ENCODE measurements at places on chromosomes 11 and 22.
A peak's percentile ranks its signal among the peaks of the same experiment; 100 is the strongest.

GRCh38 chr22:31945443-31945855 lies 1.1 kb downstream of the YWHAH start:
- no peak for DNase-seq

DNA sequence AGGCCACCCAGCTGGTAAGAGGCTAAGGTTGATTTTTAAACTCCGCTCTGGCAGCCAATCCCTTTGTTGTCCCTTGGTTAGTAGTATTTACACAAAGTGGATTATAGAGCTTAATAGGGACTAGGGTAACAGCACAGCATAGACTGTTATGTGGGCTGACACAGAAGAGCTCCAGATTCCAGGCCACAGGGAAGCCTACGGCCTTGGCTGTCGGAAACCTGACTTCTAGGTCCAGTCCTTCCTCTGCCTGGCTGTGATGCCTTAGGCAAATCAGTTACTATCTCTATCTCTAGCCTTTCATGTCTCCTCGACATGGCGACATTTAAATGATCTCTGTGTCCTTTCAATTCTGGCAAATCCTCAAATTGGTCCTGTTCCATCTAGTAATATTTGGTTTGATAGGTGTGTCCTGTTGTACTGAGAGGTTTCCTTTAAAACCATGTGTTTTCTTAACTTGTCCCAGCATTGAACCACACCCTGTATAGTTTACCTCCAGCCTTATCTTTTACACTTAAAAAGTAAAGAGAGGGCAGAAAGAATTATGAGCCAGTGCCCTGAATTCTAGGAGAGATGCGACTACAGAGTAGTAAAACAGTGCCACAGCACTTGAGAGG lies 4.2 kb downstream of the MMP1 start:
- no peak for DNase-seq

DNA sequence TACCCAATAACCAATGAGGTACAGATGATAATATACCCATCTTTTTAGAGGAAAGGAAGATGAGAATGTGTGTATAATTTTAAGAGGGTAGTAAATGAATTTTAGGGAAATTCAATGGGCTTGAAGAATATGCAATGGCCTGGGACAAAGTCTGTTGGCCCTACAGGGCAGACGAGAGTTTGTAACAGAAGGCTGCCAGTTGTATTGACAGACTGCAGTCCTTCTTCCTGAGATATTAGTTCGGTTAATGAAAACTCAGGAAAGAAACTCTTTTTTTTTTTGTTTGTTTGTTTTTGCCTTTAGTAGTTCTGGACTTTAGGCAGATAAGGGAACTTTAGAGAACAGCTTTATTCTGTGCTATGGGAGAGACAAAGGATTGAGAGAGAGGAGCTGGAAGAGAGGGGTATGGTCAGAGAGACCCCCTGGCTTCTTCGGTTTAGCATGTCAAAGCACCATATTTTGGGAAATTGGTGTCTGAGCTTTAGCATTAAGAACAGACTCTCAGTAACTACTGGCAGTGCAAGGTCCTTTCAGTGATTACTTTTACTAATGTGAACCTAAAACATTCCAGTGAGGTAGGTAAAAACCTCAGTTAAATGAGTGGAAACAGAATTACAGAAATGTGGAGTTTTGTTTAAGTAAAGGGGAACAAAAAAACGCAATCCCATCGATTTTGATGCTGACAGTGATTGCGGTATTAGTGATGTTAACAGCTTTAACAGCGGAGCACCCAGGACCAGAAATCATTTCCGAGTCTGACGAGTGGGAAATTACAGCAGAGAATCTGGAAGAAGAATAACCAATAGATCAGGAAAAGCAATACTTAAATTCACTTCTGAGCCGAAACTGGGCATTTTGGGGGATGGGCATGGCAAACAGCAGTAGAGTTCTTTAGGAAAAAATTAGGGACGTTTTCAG lies 644 bp upstream of the NAALAD2 start:
- no peak for DNase-seq

- DNase-seq = no peak
Measured at GRCh38 chr22:31968022-31968421, 23.7 kb downstream of the YWHAH start.

DNA sequence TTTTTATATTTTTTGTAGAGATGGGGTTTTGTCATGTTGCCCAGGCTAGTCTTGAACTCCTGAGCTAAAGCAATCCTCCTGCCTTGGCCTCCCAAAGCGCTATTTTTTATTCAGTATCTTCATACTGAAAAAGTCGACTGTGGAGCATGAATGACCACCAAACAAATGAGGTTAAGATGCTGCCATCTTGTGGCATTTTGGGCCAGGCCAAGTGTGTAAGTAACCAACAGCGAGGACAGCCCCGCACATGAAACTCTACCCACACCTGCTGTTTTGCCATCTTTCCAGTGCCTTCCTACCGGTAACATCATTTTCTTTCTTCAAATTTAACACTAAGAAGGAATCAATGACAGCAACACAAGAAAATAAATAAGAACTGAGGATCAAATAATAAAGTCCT lies 32.2 kb upstream of the AQP11 start:
- DNase-seq = no peak

DNA sequence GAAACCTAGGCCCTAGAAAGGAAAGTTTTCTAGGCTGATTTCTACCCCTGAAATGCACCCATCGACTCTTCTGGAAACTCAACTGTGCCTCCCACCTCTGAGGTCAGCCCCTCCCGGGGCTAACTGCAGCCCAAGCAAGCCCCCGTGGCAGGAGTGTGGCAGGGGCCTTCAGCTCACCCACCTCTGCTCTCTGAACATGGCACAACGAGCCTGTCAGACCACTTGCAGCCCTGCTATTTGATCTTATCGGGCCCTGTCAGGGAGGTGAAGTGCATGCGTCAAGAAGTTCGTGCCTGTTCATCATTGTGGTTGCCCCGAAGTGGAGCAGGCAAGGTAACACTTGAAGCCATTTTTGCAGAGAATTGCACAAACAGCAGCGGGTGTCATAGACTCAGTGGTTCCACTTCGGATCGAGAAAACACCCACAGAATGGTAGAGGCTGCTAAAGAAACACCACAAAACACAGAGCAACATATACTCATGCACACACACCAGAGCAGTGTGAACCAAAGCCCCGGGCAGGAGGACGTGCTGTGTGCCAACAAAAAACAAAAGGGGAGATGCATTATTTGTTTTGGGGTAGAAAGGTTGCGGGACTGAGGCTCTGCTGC lies 262.7 kb downstream of the ETS1 start:
- DNase-seq = no peak

GRCh38 chr11:60840470-60841430 lies 1.2 kb upstream of the CCDC86 start:
- DNase-seq = peak; percentile 72

- DNase-seq = no peak
Measured at GRCh38 chr22:47056361-47056760, 293.9 kb downstream of the TBC1D22A start.

- no peak for DNase-seq
Measured at GRCh38 chr11:12232160-12232559, 121.8 kb downstream of the MICAL2 start.

DNA sequence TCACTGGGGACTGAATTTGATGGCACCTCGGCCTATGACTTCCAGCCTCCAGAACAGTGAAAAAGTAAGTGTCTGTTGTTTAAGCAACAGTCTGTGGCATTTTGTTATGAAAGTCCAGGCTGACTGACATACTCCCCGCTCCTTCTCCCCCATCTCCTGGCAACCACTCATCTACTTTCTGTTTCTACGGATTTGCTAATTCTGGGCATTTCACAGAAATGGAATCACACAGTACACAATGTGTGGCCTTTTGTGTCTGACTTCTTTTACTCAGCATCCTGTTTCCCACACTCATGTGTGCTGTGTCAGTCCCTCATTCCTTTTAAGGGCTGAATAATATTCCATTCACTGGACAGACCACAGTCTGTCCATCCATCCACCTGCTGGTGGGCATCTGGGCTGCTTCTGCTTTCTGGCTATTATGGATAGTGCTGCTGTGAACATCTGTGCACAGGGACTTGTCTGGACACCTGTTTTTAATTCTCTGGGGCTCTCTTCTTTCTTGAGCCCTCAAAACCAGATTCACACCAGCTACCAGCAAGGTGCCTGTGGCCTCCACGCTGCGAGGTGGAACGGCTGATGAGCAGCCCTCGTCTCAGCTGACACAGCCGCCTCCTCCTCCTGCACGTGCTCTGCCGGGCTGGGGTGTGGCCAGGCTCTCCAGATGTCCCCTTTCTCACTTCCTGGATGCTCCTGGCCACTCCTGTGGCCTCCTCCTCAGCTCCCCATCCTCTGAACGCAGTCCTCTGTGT lies 333.1 kb downstream of the CTTN start:
- DNase-seq = no peak

DNA sequence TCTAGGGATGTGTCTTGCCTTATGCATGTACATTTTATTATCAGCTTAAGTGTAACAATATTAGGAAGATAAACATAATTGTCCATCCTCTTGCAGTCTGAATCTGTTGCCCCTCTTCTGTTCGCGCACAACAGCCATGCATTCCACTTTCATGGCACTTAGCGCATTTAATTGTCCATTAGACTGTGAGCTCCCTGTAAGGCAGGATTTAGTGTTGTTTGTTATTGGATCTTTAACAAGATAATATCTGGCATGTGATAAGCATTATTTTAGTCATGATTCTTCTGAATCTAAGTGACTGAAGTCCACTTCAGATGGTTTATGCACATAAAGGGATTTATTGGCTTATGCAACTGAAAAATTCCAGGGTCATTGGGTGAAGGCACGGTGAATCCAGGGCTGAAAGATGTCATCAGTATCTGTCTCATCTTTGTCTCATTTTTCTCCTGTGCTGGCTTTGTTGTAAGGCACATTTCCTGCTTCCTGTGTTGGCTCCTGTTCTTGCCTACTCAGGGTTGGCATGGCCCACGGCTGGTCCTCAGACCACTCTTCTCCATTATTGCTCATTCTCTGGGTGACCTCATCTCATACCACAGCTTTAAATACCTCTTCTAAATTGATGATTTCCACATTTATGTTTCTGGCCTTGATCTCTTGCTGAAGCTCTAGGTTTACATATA lies 37.6 kb downstream of the ATXN10 start:
- peak; percentile 61 for DNase-seq

DNA sequence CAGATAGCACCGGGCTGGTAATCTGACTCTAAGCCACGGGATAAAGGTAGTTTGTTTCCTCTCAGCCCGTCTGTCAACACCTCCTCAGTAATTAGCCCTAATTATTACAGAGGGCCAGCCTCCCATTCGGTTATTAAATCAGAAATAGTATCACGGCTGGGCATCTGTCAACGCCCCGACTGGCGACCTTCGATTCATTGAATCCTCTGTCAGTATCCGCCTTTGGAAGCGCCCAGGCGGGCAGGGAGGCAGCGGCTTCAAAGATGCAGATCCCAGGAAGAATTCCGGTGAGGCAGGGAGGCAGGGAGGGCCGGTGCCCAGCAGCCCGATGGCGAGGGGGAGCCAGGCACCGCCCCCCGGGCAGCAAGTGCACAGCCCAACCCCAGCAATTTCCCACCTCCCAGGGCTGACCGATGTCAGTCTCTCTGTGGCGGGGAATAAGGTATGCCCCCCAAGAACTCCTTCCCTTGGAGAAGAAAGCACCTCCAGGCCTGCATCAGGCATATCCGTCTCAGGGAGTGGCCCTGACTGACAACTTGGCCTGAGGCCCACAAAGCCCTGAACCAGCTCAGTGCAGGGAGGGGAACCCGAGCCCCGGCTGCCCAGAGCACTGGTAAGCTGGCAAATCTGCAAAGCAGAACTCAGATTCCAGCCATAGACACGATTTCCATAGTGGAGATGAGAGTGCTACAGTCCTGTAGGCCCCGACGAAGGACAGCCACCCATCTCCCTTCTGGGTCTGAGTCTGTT lies 11.4 kb downstream of the GNB1L start:
- DNase-seq = no peak

DNA sequence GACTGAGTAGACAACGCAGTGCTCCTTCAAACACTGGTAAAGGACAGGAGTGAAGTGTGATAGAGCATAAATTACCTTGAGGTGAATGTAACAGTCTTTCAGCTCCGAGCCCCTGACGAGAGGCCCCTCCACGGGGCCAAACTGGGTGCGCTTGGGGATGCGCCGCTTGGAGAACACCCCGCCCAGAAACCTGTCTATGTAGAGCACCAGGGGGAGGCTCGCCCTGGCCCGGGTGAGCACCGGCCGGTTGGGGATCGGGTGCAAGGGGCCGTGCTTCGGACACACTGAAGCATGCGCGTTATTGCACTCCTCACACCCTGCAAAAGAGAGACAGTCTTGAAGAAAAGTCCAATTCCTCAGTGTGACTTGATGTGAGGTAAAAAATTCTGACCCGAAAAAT lies 49.3 kb upstream of the NFRKB start:
- DNase-seq = no peak

DNA sequence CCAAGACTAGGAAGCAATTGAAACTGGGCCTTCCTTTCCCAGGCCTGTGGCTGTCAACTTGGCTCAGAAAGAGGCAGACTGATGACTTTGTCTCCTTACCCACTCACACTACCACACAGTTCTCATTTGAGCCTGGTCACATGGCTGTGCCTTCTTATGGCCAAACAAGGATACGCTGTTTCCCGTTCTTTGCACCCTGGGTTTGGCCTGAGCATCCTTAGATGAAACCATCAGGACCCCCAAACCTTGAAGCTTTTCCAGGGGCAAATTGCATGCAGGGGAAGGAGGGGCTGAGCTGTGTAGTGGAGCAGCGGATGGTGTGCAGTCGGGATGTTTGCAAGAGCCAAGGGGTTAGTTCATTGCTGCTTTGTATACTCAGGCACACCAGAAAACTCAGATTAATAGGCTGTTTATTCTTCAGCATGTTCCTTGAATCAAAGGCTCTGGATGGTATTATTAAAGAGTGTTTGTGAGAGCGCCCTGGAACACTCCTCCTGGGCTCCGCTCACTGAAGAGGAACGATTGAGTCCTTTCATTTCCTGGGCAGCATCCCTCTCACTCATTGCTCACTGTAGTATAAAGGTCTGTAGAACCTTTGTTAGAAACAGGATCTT lies 69.8 kb downstream of the ARFGAP2 start:
- DNase-seq = no peak

DNA sequence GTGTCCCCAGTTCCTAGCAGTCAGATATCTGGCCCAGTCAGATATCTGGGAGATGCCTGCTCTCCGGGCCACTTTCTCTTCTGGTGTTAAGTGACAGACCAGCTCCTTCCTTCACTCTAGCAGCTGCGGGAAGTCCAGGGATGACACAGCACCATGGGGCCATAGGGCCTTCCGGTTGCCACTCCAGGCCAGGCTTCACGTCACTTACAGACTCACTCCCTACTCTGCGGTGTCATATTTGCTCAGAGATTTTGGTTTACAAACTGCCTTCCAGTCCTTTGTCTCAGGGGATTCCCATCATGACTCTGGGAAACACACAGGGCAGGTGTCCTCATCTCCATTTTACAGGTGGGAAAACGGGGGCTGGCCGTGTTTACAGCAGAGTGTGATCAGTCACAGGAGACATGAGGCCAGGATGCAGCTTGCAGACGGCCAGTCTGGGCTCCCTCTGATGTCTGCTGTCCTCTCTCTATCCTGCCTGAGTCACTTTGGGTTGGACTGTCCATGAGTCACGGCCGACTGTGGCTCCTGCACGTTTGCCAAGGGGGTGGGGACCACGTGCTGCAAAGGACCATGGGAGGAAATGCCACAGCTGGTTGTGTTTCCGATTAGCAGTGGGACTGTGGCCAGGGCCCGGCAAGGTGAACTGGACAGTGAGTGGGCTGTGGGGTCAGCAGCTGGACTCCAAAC lies 8.2 kb upstream of the TBC1D22A start:
- peak; percentile 93 for DNase-seq
